ENCODE measurements at places on chromosomes 4 and X.

DNA sequence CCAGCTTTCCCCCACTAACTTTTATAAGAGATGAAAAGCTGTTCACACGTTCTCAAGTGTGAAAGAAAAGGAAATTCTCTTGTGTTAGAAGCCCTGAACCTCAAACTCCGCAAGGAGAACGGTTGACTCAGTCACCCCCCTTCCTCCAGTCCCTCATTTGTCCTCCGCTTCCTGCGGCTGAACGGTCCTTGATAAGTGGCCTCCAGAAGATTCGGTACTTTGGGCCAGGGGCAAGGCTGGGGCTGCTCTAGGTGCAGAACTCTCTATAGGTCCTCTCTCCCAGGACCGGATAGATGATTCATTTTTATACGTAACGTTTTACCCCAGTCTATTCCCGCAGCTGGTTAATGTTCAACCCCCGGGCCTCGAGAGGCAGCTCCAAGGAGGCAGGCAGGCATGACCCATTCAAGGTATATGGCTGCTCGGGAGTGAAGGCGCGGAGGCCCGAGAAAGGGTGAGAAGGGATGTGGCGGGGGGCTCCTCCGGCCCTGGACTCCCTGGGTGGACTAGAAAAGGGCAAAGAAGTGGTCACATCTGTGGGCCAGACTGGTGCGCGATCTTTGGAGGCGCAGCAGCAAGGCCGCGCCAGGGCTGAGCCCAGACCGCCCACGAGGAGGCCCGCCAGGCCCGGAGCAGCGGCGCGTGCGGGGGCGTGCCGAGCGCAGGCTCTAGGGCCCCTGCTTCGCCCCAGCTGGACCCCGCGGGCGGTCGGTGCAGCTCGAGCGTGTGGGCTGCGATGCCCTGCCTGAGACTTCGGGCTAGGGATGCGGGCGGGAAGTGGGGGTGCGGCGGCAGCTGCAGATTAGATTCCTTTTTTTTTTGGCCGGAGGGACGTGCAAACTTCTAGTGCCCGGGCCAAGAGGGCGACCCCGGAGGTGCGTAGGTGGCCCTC is 11.7 kb downstream of the PITX2 start:
- DNase-seq = no peak

- DNase-seq = no peak
Observed at GRCh38 chr4:170391066-170391740, 301.4 kb upstream of the AADAT start.

GRCh38 chr4:77047037-77047436 is 28.8 kb downstream of the CCNI start:
- DNase-seq = peak; percentile 24

DNA sequence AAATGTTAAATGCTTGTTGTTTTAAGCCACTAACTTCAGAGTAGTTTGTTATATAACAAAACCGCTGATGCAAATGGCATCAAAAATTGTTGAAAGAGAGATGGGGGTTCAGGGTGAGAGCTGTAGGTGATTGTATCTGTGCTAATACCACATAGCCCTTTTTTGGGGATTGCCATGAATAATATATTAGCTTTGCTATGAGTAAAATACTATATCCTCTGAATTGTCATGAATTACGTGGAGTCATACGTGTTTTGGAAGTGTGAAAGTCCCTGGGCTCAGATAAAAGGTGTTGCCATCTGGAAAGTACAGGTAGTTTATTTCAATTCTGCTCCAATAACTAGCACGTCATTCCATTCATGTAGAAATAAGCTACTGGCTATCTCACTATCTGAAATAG is 30.6 kb downstream of the DYNLT3 start:
- DNase-seq = no peak

DNA sequence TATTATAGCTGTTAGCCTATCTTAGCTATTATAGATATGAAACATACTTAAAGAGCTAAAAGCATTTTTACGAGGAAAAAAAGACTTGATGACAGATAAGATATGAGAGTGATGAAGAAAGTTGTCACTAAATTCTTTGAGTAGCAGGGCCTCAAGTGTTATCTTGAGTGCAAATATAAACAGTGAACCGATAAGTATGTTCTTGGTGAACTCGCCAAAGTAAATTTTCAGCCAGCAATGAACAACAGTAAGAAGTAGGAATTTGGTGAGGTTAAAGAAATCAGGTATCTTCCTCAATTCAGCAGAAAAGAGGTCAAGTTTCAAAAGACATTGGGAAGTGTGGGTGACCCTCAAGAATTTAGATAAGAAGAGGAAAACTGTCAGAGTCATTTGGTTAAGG is 471.8 kb upstream of the FTHL17 start:
- DNase-seq = no peak

GRCh38 chrX:17601441-17602200 is 135.7 kb upstream of the SCML1 start:
- DNase-seq = no peak

DNA sequence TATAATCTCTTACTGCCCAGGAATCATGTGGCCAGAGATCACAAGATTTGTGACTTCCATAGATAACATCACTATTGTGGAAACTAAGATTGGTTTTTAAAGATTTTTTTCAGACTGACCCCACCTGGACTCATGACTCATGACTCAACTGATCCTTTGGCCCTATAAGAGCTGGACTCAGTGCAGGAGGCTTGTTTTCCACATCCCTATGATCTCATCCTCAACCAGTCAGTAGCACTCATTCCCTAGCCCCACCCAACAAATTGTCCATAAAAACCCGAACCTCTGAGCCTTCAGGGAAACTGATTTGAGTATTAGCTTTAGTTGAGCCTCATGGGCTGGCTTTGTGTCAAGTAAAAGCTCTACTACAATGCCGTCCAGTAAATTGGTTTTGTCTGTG is 7.9 kb upstream of the NOCT start:
- DNase-seq = no peak

DNA sequence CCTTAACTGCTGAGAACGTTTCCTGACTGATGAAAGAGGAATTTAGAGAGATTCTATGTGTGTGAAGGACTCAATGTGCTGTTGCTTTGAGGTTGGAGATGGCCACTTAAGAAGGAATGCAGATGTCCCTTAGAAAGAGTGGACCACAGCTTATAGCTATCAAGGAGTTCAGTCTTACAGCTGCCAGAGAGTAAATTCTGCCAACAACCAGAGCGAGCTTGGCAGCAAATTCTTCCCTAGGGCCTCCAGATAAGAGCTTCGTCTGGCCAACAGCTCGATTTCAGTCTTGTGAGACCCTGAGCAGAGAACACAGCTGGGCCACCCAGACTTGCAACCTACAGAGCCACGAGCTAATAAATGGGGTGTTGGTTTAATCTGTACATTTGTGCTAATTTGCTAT is 21.8 kb downstream of the MID1 start:
- DNase-seq = no peak

DNA sequence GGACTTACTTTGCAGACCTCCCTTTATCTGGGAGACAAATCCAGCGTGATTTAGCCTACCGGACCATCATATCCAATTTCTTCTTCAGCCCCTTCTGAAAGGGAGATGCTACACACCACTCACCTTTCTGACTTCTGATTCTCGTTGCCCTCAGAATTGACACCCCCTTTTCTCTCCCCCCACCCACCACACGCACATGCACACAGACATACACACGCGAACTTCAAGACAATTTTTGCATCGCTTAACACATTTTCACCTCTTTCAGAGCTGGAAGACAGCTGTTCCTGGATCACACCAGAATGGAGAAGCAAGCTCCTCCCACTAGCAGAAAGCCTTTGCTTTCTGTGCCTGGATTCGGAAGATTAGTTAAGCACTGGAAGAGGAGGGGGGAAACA is 1.0 kb upstream of the SNCA start:
- DNase-seq = no peak

DNA sequence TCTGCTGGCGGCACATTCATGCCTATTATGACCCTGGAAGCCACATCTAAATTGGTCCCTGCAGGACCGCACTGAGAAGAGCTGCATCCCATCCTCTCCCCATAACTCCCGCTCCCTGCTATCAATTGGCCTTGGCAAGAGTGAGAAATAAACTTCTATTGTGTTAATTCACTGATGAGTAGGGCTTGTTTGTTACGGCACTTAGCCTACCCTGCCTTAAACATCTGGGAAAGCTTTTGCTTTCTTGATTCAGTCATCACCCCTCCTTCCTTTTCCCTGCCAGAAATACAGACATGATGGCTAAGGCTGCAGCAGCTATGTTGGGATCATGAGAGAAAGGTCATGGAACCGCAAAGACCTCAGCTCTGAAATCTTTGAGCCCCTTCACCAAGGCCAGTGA is 36.5 kb downstream of the SUPT20HL2 start:
- DNase-seq = no peak

- no peak for DNase-seq
Observed at GRCh38 chrX:2697306-2697705, 6.2 kb downstream of the CD99 start.

- DNase-seq = no peak
Observed at GRCh38 chr4:27042411-27042810, 181.8 kb downstream of the STIM2 start.

DNA sequence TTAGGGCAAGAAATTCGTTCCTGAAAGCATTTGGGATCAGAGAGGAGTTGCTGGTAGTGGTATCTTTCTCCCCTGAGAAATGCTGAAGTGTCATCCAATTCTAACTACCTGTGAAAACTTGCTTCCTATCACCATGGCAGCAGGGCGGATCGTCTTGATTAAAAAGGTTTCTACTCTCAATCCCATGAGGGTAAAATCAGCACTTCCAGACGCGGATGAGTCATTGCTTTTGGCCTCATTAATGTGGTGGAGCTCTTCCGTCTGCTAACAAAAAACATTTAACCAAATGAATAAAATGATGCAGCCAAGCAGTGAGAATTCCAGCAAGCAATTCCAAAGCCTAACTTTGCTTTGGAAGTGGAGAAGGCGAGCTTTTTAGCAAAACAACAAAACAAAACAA is 325.6 kb downstream of the CAMK2D start:
- no peak for DNase-seq

DNA sequence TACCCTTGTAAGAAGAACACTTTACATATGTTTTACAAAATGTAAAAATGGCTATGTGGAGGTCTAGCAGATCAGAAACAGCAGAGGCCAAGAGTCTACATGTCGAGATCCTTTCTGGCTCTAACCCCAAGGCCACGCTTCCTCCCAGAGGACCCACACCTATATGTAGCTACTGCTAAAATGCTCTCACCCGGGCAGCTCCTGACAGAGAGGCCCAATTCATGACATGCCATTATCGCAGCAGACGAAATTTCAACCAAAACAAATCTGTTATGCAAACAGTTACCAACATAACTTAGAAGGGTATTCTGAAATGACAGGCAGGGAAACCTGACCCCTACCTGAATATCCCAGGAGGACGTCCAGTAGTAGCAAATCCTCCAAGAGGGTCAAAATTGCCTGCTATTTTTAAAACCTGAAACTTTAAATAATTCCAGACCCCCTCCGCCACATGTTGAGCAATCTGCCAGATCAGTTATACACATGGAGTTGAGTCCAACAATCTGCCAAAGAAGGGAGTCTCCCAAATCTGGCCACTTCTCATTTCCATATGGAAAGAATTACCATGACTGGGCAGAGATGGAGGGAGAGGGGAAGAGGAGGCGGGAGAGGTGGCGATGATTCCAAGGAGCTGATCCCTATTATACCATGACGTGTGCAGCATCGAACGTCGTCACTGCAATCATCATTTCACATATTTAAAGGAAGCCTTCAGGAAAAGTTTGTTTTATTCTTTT is 192.9 kb upstream of the TBL1X start:
- DNase-seq = no peak

- no peak for DNase-seq
Observed at GRCh38 chr4:117422297-117422696, 336.9 kb upstream of the TRAM1L1 start.

DNA sequence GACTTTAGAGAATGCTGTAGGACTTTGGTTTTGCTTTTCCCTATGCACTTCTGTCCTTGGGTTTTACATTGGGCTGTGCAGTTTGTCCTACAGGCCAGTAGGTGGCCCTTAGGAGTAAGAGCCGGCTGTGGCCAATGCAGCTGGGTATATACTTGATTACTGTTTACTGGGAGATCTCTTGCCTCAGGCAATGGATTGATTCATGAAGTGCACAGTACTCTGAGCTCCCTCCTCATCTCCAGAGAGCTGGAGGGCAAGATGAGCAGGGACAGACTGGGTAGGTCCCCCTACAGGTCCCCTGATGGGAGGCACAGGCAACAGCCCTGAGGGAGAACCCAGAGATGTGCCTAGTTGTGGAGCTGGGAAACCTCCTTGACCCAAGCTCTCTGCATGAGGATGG is 103.8 kb upstream of the QRFPR start:
- peak; percentile 15 for DNase-seq

- DNase-seq = no peak
Observed at GRCh38 chr4:3388471-3389232, 53.1 kb upstream of the HGFAC start.

DNA sequence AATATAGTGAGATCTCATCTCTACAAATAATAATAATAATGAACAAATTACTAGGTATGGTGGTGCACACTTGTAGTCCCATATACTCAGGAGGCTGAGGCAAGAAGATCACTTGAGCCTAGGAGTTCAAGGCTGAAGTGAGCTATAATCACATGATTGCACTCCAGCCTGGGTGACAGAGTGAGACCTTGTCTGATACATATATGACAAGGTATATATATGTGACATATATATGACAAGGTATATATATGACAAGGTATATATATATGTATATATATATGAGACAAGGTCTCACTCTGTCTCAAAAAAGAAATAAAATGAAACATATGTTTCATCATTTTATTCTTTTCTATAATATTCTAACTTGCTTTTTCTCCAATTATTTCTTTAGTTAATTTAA is 278.1 kb upstream of the TET2 start:
- DNase-seq = no peak

DNA sequence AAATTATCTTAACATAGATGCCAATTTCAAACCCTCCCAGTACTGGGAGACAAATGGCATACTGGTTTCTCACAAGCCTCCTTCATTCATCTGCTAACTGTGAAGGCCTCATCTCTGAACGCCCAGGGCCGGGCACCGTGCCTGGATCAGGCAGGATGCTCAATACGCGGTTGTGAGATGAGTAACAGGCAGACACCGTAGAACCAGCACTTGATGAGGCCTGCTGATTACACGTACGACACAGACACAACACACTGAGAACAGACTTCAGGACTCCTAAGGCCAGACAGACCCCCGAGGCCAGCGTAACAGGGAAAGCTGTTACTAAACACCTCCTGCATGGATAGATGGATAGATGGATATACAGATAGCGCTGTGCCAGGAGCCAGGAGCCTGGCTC is 154.6 kb downstream of the AFAP1 start:
- DNase-seq = no peak

- no peak for DNase-seq
Observed at GRCh38 chr4:40482985-40483647, 146.5 kb downstream of the RBM47 start.

GRCh38 chr4:77127215-77127614 is 29.8 kb upstream of the CCNG2 start:
- DNase-seq = no peak

- DNase-seq = no peak
Observed at GRCh38 chr4:152363086-152363485, 172.8 kb downstream of the FBXW7 start.

DNA sequence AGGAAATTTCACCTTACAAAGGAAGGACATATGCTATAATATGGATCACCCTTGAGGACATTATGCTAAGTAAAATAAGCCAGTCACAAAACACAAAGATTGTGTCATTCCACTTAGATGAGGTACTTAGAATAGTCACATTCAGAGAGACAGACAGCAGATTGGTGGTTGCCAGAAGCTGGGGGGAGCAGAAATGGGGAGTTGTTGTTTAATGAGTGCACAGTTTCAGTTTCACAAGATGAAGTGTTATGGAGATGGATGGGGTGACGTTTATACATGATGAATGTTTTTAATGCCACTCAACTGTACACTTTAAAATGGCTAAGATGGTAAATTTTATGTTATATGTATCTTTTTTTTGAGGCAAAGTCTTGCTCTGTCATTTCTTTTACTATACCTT is 14.8 kb upstream of the SPON2 start:
- peak; percentile 66 for DNase-seq

GRCh38 chr4:153075836-153076518 is 128.3 kb upstream of the TRIM2 start:
- DNase-seq = no peak

All from CD4-positive, alpha-beta T cell treated with Interleukin-12 subunit alpha and Interleukin-12 subunit beta, for 1 hour (primary cell).